ENCODE measurements at places on chromosomes 2 and 18. TPM values are rescaled to one million over a fixed set of nuclear protein-coding genes. Genes with fewer than 3 reads are reported as not detected.

- no peaks in the 10 kb centered on the region for H3K27me3 ChIP-seq
- DNase-seq: peak; percentile 85
- no peaks in the 10 kb centered on the region for H3K4me1 ChIP-seq
- no peak overlapping the region for H3K27ac ChIP-seq
Observed at GRCh38 chr18:61595615-61596251, 262.5 kb downstream of the CDH20 start.

Gene ANKRD62
- total RNA-seq: not detected

Gene COLEC11
- total RNA-seq: not detected

DNA sequence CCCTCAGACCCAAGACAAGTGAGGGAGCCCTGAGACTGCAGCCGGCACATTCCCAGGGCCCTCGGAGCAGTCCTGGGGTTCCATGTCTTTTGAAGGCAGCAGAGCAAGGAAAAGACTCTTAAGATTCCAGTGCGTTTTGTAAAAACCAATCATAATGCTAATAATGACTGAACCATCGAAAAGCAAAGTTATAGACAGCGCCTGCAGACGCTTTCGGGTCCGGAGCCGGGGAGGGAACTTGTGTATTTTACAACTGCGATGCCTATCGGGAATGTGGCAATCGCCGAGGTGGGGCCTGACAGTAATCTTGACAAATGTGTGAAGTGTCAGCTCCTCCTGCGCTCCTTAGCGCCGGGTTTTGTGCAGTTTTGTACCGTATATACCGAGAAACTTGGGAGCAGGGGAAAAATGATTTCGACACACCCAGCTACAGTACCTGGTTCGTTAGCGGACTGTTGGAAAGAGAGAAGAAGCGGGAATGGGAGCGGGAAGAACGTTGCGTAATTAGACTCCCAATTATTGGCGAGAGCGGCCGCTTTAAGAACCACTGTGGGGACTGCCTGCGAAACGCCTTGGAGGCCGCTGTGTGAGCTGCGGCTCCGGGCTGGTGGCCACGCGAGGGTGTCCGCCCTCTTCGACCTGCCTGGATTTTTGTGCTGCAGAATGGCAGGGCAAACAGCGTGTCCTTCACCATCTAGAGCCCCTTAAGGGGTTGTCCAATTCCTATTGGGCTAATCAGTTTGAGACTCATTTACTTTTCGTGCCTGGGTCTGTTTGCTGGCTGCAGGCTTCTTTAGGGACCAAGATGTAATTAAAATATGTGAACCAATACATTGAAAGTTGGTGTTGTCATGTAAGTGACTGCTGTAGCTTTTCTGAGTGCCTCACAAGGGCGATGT lies 2.4 kb downstream of the EPAS1 start:
- DNase-seq: peak; percentile 58
- H3K27ac ChIP-seq: no peak overlapping the region
- H3K27me3 ChIP-seq: peaks cover 65% of the 10 kb centered on the region
- peak overlapping the region; percentile 67 for H3K4me3 ChIP-seq

DNA sequence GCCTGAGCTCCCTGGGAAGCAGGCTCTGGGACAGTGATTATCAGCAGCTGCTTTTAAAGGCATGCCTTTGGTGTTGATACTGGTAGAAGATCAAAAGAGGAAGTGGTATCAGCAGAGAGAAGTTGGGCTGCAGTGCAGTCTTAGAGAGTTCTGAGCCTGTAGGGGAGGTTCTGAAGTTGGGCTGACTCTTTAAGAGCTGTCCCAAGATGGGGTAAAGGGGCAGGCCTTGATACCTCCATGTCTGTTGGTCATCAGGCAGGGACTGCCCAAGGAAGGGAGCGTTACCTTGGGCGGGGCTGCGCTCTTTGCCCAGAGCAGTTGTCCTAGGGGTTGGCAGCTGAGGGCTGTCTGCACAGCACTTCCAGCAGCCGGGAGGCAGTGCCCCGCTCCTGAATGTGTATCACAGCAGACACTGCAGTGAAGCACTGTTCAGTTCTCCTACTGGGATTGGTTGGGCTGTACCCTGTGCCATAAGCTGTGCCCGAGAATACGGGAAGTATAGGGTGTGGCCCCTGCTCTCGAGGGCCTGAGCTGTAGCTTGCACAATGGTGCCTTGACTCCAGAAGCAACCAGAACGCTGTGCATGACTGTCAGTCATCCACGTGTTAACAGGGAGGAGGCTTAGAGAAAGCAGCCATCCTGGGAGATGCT lies 177.0 kb downstream of the CTIF start:
- H3K4me1 ChIP-seq: peaks cover 26% of the 10 kb centered on the region
- no peaks in the 10 kb centered on the region for H3K27me3 ChIP-seq
- DNase-seq: no peak

DNA sequence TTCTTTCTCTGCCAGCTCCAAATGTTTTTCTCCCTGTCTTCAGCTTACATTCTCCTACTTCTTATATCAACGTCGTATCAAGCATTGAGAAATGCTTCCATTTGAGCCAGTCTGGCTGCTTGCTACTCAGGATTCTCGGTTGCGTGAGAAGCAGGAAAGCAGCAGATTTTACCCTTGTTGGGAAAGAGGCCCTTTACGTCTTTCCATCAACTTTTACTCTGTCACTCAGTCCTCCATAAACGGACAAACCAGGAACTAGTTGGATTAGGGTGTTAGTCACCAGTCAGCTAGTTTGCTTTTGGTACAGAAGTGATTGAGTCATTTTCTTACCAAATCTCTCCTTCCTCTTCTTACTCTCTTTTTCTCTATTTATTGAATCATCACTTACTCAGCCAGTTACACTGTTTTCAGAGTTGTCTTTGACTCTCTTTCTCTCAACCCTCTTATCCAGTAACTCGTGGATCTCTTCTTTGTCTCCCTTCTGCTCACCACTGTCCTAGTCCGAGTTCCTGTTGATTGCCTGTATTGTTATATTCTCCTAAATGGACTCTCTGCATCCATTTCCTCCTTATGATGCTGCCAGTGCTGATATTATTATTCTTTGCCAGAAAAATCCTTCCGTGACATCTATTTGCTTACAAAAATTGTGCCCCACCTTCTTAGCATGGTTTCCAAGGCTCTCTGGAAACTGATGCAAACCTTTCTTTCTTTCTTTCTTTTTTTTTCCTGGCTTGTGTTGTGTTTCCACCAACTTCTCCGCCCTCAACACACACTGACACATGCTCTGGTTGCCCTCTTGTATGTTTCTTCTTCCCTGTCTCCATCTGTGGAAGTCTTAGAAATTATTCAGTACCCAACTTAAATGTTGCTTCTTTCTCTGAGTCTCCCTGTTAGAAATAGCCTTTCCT lies 61.5 kb downstream of the VRK2 start:
- no peaks in the 10 kb centered on the region for H3K27me3 ChIP-seq
- peaks cover 16% of the 10 kb centered on the region for H3K4me1 ChIP-seq
- DNase-seq: peak; percentile 94
- peak overlapping the region; percentile 88 for H3K27ac ChIP-seq
- no peaks in the 10 kb centered on the region for H3K36me3 ChIP-seq
- peak overlapping the region; percentile 38 for H3K4me3 ChIP-seq

GRCh38 chr2:209556354-209556961 lies 132.6 kb downstream of the MAP2 start:
- H3K36me3 ChIP-seq: no peaks in the 10 kb centered on the region
- no peaks in the 10 kb centered on the region for H3K4me1 ChIP-seq
- H3K27ac ChIP-seq: no peak overlapping the region
- no peak overlapping the region for H3K4me3 ChIP-seq
- no peaks in the 10 kb centered on the region for H3K27me3 ChIP-seq

Gene CD8A
- not detected for total RNA-seq

GRCh38 chr18:74528478-74528877 lies 5.8 kb upstream of the CNDP1 start:
- H3K27me3 ChIP-seq: no peaks in the 10 kb centered on the region
- H3K36me3 ChIP-seq: no peaks in the 10 kb centered on the region
- H3K27ac ChIP-seq: no peak overlapping the region
- no peak overlapping the region for H3K4me3 ChIP-seq
- H3K4me1 ChIP-seq: no peaks in the 10 kb centered on the region

- H3K27me3 ChIP-seq: peaks cover 11% of the 10 kb centered on the region
- H3K27ac ChIP-seq: no peak overlapping the region
- no peak overlapping the region for H3K4me3 ChIP-seq
- no peaks in the 10 kb centered on the region for H3K4me1 ChIP-seq
Observed at GRCh38 chr18:49976795-49977560, 163.6 kb upstream of the ACAA2 start.

Gene ELOA2
- not detected for total RNA-seq

Gene GPR75
- total RNA-seq: 5.0 TPM

DNA sequence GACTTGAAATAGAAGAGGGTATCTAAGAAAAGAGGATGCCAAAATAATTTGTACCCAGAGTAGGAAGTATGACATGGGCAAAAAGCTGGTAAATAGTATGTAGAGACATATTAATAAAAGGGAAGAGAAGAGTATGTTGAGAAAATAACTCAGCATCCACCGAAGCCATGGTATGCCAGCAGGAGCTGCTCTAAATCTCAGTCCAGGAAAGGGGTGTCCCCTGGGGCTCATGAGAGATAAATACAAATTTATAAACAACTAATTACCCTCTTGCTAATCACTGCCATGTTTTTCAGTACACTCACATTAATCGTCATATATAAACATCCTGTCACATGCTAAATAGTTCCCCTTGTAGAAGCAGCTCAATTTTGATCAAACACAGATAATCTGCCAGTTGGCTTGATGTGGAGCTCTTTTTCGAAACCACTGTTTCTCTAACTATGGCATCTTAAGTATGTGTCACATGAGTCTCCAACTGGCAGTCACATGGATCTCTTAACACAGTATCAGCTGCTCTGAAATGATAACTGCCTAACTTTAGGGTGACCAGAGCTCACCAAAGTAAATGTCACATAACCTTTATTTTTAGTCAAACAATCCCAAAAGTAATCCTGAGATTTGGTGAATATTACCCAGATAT lies 31.9 kb downstream of the EXOC6B start:
- H3K36me3 ChIP-seq: no peaks in the 10 kb centered on the region
- H3K27ac ChIP-seq: no peak overlapping the region
- peaks cover 6% of the 10 kb centered on the region for H3K4me1 ChIP-seq
- H3K4me3 ChIP-seq: no peak overlapping the region

Gene WNT6
- 2.6 TPM for total RNA-seq

GRCh38 chr2:189347540-189347939 lies 93.7 kb upstream of the WDR75 start:
- H3K27ac ChIP-seq: peak overlapping the region; percentile 78
- H3K4me1 ChIP-seq: peaks cover 8% of the 10 kb centered on the region
- peak; percentile 95 for DNase-seq
- H3K4me3 ChIP-seq: no peak overlapping the region
- H3K36me3 ChIP-seq: no peaks in the 10 kb centered on the region

DNA sequence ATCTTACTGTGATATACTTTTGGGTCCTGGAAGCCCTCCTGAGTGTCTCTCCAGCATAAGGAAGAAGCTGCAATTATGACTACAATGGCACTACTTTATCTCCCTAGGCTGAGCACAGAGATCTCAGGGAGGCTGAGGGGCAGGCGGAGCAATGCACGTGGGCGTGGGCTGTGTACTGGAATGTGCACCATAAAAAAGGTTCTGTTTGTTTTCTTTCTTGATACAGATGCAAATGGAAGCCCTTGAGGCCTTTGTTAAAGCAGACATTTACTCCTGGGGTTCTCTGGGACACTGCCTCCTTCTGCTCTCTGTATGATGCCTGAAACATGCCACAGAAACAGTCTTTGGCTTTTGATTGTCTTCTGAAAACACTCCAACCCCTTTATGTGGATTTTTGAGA lies 79.1 kb upstream of the DLX2 start:
- H3K4me1 ChIP-seq: peaks cover 23% of the 10 kb centered on the region
- H3K36me3 ChIP-seq: no peaks in the 10 kb centered on the region
- H3K27me3 ChIP-seq: peaks cover 3% of the 10 kb centered on the region
- H3K27ac ChIP-seq: no peak overlapping the region
- no peak overlapping the region for H3K4me3 ChIP-seq
- peak; percentile 33 for DNase-seq

Gene CABLES1
- total RNA-seq: 12.2 TPM

- no peaks in the 10 kb centered on the region for H3K36me3 ChIP-seq
- no peak overlapping the region for H3K4me3 ChIP-seq
- no peak overlapping the region for H3K27ac ChIP-seq
- no peaks in the 10 kb centered on the region for H3K4me1 ChIP-seq
- no peaks in the 10 kb centered on the region for H3K27me3 ChIP-seq
Observed at GRCh38 chr2:75174981-75175380, 24.3 kb downstream of the TACR1 start.

- DNase-seq: peak; percentile 61
- H3K27ac ChIP-seq: no peak overlapping the region
- H3K4me3 ChIP-seq: no peak overlapping the region
- H3K36me3 ChIP-seq: no peaks in the 10 kb centered on the region
Observed at GRCh38 chr2:29487967-29488555, 372.8 kb downstream of the CLIP4 start.

Gene FAP
- total RNA-seq: 1.3 TPM

Gene CDKL4
- total RNA-seq: 0.34 TPM

DNA sequence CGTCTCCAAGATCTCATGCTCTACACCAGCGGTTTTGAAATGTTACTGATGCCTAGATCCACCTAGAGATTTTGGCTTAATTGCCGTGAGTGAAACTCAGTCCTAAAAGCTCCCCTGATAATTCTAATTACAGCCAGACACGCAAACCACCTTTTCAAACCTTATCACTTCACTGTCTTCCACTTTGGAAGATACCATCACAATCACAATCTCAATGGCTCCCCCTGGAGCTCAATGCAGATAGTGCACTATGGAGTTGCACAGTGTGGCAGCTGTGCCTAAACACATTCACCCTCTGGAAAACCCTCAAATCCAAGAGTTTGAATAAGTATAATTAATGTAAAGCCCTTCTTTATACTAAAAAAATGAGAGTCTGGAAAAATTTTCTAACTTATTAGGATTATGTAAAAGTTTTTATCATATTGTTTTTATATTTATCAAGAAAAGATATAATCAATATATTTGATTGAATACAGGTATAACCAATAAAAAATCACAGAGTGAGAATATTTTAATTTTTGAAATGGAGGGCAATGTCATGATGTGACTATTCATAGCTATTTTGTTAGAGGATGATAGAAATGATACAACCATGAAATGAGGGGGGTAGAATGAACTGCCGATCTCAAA lies 102.9 kb upstream of the SLC8A1 start:
- H3K4me1 ChIP-seq: peaks cover 4% of the 10 kb centered on the region
- no peak overlapping the region for H3K27ac ChIP-seq
- no peaks in the 10 kb centered on the region for H3K36me3 ChIP-seq
- no peaks in the 10 kb centered on the region for H3K27me3 ChIP-seq
- H3K4me3 ChIP-seq: no peak overlapping the region

Gene ECEL1
- total RNA-seq: 0.14 TPM

GRCh38 chr2:225842939-225843338 lies 443.4 kb downstream of the NYAP2 start:
- no peaks in the 10 kb centered on the region for H3K36me3 ChIP-seq
- H3K4me3 ChIP-seq: no peak overlapping the region
- H3K27me3 ChIP-seq: no peaks in the 10 kb centered on the region

Gene SIGLEC15
- 0.19 TPM for total RNA-seq
